Stimulated activated CD4-positive, alpha-beta T cell treated with anti-CD3 and anti-CD28 coated beads, Interleukin-15, amount 100 ng/mL, for 1 hour (primary cell): ENCODE measurements at places on chromosomes 3 and 15.
A peak's percentile ranks its signal among the peaks of the same experiment; 100 is the strongest.

DNA sequence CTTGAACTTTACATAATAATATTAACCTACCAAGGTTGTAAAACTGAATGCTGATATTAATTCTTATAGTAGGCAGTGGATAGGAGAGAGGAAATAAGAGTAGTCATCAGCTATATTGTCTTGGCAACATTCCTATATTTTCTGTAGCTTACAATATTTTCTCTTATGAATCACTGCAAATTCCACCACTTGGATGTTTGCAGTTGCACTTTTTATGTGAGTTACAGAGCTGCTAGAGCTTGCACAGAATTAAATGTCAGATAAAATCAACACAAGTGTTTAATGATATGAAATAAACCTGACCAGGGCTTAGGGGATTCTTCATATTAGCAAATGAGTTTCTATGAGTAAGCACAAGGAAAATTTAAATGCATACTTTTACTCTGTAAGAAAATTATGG, 1710.1 kb downstream of the SI start:
- no peak for DNase-seq

- no peak for DNase-seq
Measured at GRCh38 chr3:17581421-17582080, 160.9 kb downstream of the TBC1D5 start.

DNA sequence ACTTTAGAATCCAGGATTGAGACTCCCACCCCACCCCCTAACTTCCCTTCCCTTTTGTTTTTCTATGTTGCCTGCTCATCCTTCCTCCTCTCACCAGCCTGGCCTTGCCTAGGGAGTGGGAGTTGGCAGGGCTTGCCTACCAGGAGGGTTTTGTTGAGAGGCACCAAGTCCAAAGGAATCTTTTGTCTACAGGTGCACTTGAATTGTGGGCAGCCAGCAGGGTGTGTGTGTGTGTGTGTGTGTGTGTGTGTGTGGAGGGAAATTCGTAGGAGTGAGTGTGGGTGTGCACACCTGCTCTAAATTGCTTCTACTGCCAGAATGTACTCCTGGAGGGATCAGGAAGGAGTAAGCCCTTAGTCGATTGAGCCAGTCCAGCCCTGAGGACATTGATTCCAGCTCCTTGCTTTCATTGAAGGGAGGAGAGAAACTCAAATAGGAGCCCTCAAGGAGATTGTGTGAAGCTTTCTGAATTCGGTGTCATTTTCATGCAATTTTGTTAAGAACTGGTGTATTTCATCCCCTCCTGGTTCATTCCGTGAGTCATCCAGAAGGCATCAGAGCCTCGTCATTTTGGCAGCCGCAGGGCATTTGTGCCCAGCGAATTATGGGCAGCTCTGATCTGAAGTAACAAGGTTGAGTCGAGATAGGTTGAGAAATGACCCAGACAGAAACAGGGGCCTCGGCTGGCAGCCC, 112.1 kb downstream of the SLCO3A1 start:
- DNase-seq = no peak

- DNase-seq = no peak
Measured at GRCh38 chr15:63504979-63505841, 817 bp downstream of the USP3 start.

DNA sequence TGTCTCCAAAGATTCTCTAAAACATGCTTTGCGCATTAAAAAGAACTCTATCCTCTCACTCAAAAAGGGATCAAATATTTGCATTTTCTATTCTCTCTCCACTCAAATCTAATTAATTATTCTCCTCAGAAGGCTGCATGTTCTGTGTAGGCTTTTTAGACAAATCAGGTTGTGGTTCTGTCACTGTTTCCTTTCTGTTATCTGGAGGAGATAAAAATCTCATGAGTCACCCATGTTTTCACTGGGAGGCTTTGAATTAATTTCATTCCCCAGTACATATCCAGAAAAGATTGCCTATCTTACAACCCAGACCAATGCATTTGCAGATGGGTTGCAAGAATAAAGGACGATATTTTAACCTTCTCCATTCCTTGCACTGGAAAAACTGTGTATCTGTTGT, 446.5 kb downstream of the GRM7 start:
- no peak for DNase-seq

GRCh38 chr15:26888761-26889160, 21.9 kb downstream of the GABRA5 start:
- DNase-seq = no peak

DNA sequence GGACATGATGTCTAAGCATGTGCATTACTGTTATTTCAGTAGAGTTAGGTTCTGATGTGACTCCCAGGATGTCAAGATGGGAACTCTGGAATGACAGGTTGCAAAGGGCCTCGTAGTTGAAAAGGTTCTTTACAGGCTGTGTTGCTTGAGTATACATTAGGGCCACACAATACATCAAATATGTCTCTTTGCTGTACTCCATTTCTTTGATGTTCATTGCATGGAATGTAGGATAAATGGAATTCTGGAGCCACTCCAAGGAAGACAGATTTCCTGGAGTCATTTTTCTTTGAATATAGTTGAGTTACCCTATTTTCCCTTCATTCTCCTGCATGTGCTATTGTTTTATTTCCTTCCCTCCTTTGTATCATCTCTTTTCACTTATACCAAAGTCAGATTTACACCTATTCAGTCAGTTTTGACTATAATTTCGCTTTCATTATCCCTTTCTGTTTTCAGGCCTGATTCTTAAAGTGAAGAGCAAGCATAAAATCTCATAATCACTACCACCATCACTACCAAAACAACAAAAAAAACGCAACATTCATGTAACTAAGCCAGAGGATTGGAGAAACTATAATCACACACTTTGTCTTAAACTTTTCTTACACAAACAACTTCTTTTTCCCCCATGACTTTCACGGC, 61.2 kb upstream of the PTX3 start:
- no peak for DNase-seq

- no peak for DNase-seq
Measured at GRCh38 chr3:59040902-59041301, 8.9 kb downstream of the CFAP20DC start.

DNA sequence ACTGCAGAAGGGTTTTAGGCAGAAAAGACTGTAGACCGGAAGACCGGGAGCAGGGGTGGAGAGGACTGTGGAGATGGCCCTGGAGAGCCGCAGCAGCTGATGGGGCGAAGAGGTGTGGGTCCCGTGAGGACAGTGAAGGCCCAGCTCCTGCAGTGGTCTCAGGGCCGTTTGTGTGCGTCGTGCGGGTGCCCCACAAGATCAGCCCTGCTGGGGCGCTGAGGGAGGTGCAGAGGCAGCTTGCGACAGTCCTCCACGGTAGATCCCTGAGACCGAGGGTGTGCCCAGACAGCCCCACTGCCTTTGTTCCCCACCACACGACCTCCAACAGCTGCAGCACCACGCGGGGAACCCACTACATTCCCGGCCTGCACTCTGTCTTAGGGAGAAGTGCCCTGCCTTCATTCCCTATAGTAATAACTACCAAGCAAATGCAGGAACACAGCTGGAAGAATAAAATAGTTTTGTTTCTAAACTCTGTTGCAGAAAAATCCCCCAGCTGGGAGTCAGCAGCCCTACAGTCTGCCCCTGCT, 19.0 kb upstream of the CRABP1 start:
- no peak for DNase-seq

DNA sequence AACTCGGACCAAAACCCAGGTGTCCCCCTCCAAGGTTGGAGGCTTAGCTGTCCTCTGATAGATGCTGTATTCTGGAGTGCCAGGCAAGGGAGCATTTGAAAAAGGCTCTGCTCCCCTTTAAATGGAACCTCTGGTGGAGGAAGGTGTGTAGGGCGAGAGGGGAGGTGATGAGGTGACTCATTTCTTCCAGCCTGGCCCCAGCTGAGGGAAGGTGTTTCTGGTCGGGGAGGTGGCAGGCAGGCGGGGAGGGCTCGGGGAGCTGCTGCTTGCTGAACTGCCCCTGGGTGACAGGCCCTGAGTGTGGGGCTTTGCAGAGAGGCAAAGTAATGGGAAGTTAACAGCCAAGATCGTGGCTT, 18.8 kb downstream of the PSTPIP1 start:
- DNase-seq = peak; percentile 76

DNA sequence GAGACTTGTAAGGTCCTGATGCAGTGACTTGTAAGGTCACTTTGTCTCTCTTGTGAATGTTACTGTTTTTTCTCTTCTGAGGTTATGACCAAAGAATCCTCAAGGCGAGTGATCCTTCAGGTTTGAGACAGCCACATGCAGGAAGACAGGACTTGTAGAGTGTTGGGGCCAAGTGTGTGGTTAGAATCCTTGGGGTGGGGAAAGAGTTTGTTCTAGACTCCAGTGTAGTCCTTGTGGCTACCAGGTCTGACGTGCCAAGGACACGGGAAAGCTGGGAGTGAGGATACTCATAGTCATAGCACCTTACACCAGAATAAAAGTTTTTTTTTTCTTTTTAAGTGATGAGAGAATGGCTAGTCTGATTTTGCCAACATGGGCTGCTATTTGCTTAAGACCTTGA, 7.3 kb upstream of the SACM1L start:
- DNase-seq = no peak

DNA sequence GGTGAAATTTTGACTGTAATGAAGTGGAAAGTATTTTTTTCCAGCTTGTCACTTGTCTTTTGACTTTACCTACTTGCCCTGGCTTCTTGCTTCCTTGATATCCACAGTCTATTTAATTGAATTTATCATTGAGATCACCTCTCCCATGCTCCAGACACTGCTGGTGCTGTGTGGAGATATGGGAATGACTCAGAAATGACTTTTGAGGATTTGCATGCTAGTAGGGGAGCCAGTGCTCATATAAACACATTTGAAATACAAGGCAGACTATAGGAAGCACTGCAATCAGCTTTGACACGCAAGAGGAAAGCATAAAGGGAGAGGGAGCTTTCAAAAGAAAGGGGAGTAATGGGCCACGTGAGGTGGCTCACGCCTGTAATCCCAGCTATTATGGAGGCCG, 7.3 kb upstream of the TRPM1 start:
- DNase-seq = no peak

DNA sequence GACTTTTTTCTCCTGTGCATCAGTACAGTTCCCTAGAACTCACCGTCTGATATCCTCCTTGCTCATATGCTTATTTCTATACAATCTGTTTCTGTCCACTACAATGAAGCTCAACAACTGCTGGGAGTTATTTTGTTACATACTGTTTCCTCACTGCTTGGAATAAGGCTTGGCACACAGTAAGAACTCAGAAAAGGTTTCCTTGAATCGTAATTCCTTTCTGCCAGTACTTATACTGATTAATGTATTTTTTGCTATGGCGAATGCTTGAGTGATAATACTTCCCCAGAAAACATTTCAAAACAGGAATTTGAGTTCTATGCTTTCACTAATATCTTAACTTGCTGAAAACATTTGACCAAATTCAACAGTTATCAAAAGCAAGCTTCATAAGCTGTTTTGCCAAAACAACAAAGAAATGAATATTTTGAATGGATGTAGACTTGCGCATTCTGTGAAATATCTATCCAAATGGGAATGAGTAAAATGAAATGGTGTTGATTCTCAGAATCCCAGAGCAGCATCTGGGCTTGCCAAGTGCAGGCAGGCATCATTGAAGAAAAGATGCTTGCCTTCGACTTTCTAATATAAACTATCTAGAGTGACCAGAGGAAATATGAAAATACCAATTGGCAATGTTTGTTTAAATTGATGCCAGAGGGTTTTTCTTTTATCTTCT, 286.3 kb downstream of the RAP2B start:
- no peak for DNase-seq

DNA sequence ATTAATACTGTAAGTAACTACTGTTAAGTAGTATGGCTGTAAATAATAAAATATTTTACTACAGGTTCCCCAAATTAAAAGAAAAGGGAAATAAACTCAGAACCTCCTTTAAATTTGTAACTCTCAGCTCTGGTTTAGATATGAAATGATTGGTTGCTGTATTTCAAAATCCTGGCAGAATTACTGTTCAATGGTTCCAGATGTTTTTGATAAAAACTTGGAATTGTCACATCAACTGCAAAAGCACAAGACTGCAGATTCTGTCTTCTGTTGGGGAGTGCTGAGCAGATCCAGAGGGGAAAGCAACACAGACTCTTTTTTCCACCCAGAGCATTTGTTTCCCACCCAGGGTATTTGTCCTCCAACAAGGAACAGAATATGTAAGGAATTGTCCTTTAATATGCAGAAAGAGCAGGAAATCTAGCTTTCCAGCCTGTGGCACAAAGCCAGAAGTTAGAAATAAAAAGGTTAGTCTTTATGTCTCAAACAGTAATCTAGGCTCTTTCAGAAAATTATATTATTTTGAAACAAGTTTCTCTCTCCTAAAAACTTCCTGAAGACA, 178.1 kb downstream of the KLHL25 start:
- DNase-seq = no peak
